ENCODE measurements at places on chromosomes 3 and 15. TPM values are rescaled to one million over a fixed set of nuclear protein-coding genes. Genes with fewer than 3 reads are reported as not detected.
A peak's percentile ranks its signal among the peaks of the same experiment; 100 is the strongest.

Gene TXNRD3
- total RNA-seq, result not detected

GRCh38 chr15:55270291-55270690, 19.3 kb downstream of the RAB27A start:
- H3K36me3 ChIP-seq, result no peaks in the 10 kb centered on the region
- H3K27ac ChIP-seq, result no peak overlapping the region
- peaks cover 7% of the 10 kb centered on the region for H3K4me1 ChIP-seq
- no peak overlapping the region for H3K4me3 ChIP-seq

GRCh38 chr3:128970740-128971047, 23.2 kb downstream of the CFAP92 start:
- H3K27ac ChIP-seq, result no peak overlapping the region
- no peaks in the 10 kb centered on the region for H3K4me1 ChIP-seq
- DNase-seq, result no peak
- H3K36me3 ChIP-seq, result no peaks in the 10 kb centered on the region
- no peak overlapping the region for H3K4me3 ChIP-seq

- no peak overlapping the region for H3K27ac ChIP-seq
- H3K36me3 ChIP-seq, result no peaks in the 10 kb centered on the region
- no peaks in the 10 kb centered on the region for H3K4me1 ChIP-seq
- no peak overlapping the region for H3K4me3 ChIP-seq
- DNase-seq, result no peak
These were observed 58.9 kb downstream of the LMCD1 start for GRCh38 chr3:8560366-8561007.

Gene PROS1
- 0.10 TPM for total RNA-seq

GRCh38 chr15:78762985-78763795, 48.1 kb downstream of the ADAMTS7 start:
- no peaks in the 10 kb centered on the region for H3K36me3 ChIP-seq
- H3K27ac ChIP-seq, result no peak overlapping the region
- H3K27me3 ChIP-seq, result no peaks in the 10 kb centered on the region
- H3K4me3 ChIP-seq, result no peak overlapping the region
- no peak for DNase-seq
- peaks cover 26% of the 10 kb centered on the region for H3K4me1 ChIP-seq

DNA sequence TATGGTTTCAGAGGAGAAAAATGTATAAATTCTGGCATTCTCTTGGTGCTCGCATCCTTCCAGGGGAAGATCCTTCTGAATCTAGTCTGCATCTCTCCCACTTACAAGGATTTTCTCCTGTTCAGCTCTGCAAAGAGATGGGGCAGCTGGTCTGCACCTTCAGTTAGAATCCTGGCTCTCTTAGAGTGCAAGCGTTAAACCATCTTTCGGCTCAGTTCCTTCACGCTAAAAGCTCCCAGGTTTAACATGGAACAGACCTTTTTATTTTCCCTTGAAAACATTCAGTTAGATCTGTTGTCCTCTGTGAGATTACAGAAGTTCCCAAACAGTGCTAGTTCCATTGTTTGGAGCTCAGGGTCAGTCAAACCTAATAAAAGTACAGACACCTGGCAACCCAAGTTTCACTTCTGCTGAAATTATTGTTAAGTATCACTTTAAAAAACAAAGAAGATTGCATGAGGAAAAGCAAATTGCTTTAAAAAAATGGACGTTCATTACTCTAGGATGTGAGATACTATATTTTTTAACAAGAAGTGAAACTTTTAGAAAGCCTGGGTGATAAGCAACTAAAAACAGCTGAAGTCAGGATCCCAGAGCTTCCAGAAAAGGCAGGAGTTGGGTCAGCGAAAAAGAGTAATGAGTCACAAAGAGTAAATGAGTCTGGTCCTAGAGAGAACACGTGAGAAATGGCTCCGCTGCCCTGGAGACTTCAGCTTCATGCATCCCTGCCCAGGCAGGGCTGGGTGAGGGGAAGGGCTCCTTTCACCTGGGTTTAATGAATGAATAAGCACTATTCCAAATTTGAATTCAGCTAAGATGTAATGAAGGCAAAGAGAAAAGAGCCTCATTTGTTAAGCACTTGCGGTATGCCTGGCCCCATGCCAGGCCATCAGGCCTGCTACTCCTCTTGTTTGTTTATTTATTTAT, 63.3 kb downstream of the ABTB1 start:
- H3K27ac ChIP-seq, result peak overlapping the region; percentile 97
- peaks cover 4% of the 10 kb centered on the region for H3K36me3 ChIP-seq
- peaks cover 31% of the 10 kb centered on the region for H3K4me1 ChIP-seq
- peak overlapping the region; percentile 77 for H3K4me3 ChIP-seq
- peak; percentile 85 for DNase-seq
- no peaks in the 10 kb centered on the region for H3K27me3 ChIP-seq

GRCh38 chr3:39469945-39470344, 2.5 kb downstream of the MOBP start:
- H3K4me3 ChIP-seq, result no peak overlapping the region
- DNase-seq, result no peak
- H3K27me3 ChIP-seq, result no peaks in the 10 kb centered on the region
- H3K27ac ChIP-seq, result no peak overlapping the region
- no peaks in the 10 kb centered on the region for H3K36me3 ChIP-seq

DNA sequence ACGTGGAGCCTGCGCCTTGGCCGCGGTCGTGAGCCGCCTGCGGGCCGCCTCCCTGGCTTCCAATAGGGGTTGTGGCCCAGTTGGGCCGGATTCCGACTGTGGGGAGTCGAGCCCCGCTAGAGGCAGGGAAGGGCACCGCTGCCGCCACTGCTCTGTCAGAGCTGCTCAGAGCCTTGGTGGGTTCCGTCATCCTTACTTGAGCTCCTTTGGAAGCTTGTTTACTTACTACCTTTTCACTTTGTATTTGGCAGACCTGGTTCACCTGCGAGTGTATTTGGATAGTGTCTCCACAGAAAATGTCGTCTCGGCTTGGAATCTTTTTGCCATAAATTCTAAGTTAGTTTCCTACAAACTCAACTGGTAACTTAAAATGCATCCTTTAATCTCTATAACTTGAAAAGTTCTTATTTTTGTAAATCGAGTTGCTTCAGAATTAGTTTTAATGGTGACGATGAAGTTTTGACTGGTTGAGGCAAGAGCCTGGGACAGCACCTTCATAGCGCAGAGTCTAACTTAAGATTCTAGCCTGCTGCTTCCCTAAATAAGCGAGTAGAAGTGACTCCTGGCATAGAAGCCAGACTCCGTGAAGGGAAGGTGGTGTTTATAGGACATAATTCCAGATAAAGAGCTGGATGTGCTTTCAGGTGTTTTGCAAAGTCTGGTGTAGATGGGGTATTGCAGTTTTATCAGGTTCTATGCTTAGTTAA, 800 bp downstream of the DAG1 start:
- H3K4me3 ChIP-seq, result peak overlapping the region; percentile 74
- H3K27me3 ChIP-seq, result no peaks in the 10 kb centered on the region
- DNase-seq, result no peak
- peaks cover 24% of the 10 kb centered on the region for H3K4me1 ChIP-seq

- peaks cover 41% of the 10 kb centered on the region for H3K36me3 ChIP-seq
- no peak overlapping the region for H3K4me3 ChIP-seq
- DNase-seq, result no peak
These were observed 76.4 kb downstream of the USF3 start for GRCh38 chr3:113620091-113620490.

Gene AMOTL2
- total RNA-seq, result 0.33 TPM

- H3K4me1 ChIP-seq, result peaks cover 10% of the 10 kb centered on the region
- H3K4me3 ChIP-seq, result no peak overlapping the region
- peak overlapping the region; percentile 17 for H3K27ac ChIP-seq
- H3K27me3 ChIP-seq, result no peaks in the 10 kb centered on the region
- DNase-seq, result no peak
These were observed 39.3 kb downstream of the LRRK1 start for GRCh38 chr15:100958326-100959065.

- no peaks in the 10 kb centered on the region for H3K27me3 ChIP-seq
- H3K36me3 ChIP-seq, result no peaks in the 10 kb centered on the region
- no peak overlapping the region for H3K4me3 ChIP-seq
These were observed 73.9 kb upstream of the KCNH8 start for GRCh38 chr3:19074257-19074900.

GRCh38 chr3:63993653-63994079, 29.6 kb downstream of the PSMD6 start:
- peaks cover 22% of the 10 kb centered on the region for H3K36me3 ChIP-seq
- no peak overlapping the region for H3K4me3 ChIP-seq
- H3K27ac ChIP-seq, result no peak overlapping the region
- no peaks in the 10 kb centered on the region for H3K4me1 ChIP-seq

- DNase-seq, result no peak
- H3K36me3 ChIP-seq, result peaks cover 23% of the 10 kb centered on the region
- H3K4me1 ChIP-seq, result no peaks in the 10 kb centered on the region
- no peak overlapping the region for H3K27ac ChIP-seq
- H3K4me3 ChIP-seq, result no peak overlapping the region
These were observed 26.8 kb downstream of the PARL start for GRCh38 chr3:183857863-183858262.

Gene METTL6
- total RNA-seq, result 14.4 TPM

Gene TMEM45A
- total RNA-seq, result 1.0 TPM

DNA sequence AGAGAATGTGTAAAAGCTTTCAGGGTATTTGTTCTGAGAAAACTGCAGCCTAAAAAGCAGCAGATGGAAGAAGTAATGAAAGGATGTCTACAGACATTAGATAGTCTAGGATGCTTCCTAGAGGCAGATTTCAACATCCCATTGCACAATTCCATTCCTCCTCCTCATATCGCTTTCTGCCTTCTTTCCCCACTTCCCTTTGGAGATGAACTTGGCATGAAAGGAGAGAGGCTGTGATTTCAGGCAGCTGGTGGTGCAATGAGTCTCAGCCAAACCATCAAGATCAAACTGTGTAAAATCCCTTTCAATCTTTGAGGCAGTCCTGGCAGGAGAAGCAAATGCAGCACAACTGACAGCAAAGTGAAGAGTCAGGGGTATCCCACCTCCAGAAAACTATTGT, 438.7 kb upstream of the KCNMB2 start:
- no peak overlapping the region for H3K4me3 ChIP-seq
- DNase-seq, result no peak
- H3K27ac ChIP-seq, result no peak overlapping the region
- no peaks in the 10 kb centered on the region for H3K4me1 ChIP-seq

Gene GOLGA6B
- not detected for total RNA-seq

GRCh38 chr15:39125226-39125625, 455.7 kb upstream of the THBS1 start:
- no peaks in the 10 kb centered on the region for H3K4me1 ChIP-seq
- no peaks in the 10 kb centered on the region for H3K27me3 ChIP-seq
- H3K36me3 ChIP-seq, result no peaks in the 10 kb centered on the region
- no peak for DNase-seq
- no peak overlapping the region for H3K4me3 ChIP-seq

Gene SLCO2A1
- 0.05 TPM for total RNA-seq

DNA sequence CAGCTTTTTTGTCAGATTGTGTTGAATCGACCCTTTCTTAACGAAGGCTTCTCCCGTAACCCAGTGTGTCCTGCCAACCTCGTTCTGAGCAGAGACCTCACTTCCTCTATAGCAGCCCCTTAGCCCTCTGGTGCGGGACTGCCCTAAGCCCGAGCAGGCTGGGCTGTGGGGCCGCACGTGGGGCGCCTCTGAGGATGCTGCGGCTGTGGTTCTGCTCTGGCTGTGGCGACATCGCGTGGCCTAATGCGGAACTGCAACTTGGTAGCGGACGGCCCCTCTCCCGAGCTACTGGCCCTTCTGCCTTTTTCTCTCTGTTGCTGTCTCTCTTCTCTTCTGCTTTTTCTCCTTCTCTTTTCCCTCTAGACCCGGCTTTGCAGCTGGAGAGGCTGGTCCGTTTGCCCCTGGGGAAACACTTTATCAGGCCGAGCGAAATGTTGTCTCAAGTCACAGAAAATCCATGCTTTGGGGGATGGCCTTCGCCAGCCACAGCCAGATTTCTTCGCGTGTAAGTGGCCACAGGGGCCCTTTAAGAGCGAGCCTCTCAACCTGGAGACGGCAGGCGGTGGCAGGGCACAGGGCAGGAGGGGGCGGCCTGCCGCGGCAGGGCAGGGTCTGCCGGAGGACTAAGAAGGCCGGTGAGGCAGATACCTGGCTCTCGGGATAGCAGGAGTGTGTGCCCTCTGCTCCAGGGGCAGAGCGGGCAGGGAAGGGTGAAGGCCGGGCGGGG, 19.4 kb upstream of the KIF23 start:
- H3K4me3 ChIP-seq, result no peak overlapping the region
- no peaks in the 10 kb centered on the region for H3K36me3 ChIP-seq
- no peaks in the 10 kb centered on the region for H3K27me3 ChIP-seq
- no peak for DNase-seq

DNA sequence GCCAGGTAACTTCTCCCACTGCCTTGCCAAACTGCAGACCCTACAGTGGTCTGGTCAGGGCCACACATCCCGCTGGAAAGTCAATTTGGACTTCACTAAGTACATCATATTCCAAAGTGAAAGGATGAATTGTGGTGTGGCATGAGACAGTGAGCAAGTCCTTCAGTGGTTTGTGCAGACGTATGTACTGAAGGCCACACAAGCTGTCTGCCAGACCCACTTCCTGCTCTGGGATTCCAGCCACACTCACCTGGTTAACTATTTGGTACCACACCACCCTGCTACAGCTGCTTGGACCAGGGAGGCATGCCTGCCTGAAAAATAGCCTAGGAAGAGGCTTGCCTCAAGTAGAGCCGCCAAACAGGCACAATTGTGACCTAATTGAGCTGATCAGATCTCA, 94.1 kb upstream of the STRIT1 start:
- DNase-seq, result no peak
- no peaks in the 10 kb centered on the region for H3K27me3 ChIP-seq
- no peak overlapping the region for H3K4me3 ChIP-seq
- H3K4me1 ChIP-seq, result no peaks in the 10 kb centered on the region
- H3K27ac ChIP-seq, result no peak overlapping the region

GRCh38 chr15:74420193-74420905, 13.4 kb downstream of the SEMA7A start:
- H3K27ac ChIP-seq, result peak overlapping the region; percentile 49
- H3K27me3 ChIP-seq, result no peaks in the 10 kb centered on the region
- H3K4me3 ChIP-seq, result peak overlapping the region; percentile 57
- H3K4me1 ChIP-seq, result peaks cover 69% of the 10 kb centered on the region

Gene FBLN2
- 0.41 TPM for total RNA-seq

DNA sequence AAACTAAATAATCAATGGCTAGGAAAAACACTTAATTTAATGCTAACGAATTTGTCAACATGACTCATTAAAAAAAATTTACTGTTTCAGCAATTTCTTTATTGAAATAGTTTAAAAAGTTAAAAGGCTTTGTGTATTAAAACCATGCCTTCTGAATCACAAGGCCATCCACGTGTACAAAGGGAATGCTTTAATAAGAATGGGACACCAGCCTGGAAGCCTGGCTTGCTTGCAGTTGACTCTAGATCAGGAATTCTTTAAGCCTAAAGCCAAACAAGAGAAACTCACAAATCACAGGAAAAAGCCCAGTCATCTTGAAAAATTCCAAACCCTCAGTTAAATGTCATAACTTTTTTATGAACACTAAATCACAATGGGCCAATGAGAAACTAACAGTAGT, 137.6 kb downstream of the PEAK1 start:
- H3K36me3 ChIP-seq, result no peaks in the 10 kb centered on the region
- no peak overlapping the region for H3K27ac ChIP-seq
- H3K27me3 ChIP-seq, result no peaks in the 10 kb centered on the region

Gene STXBP5L
- total RNA-seq, result not detected

DNA sequence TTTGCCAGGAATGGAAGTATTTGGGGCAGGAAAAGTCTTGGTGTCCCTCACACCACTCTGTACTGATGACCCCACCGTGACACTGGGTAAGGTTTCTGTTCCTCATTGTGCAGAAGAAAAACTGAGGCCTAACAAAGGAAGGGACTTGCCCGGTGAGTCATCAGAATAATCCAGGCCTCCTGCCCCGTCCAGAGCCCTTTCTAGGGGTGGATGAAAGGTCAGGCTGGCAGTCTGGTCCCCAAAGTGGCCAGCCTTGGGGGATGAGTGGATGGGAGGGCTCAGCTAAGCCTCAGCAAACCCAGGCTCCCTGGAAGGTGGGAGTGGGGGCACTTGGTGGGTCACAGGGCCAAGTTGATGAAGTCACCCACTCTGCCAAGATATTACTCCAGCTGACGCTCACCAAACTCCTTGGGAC, 2.3 kb upstream of the DNAH1 start:
- DNase-seq, result peak; percentile 61
- peak overlapping the region; percentile 59 for H3K4me3 ChIP-seq
- no peaks in the 10 kb centered on the region for H3K36me3 ChIP-seq
- H3K27me3 ChIP-seq, result no peaks in the 10 kb centered on the region

Gene PRR23B
- total RNA-seq, result not detected
